ENCODE measurements at places on chromosomes 7 and 10.

- peak; percentile 3 for DNase-seq
These were observed at the start of gene NT5C3A for GRCh38 chr7:33062023-33062781. Gene NT5C3A, minus strand, starts transcription at chr7:33062776. Its CDS starts 71 bp downstream, at chr7:33062705.

- DNase-seq = no peak
These were observed 152.7 kb upstream of the NRP1 start for GRCh38 chr10:33487014-33487776.

- no peak for DNase-seq
These were observed 2.8 kb upstream of the CFAP43 start for GRCh38 chr10:104234934-104235333.

- DNase-seq = peak; percentile 21
These were observed 204.6 kb downstream of the ARHGAP21 start for GRCh38 chr10:24518981-24519597.

GRCh38 chr7:14734839-14735321 lies 167.7 kb downstream of the DGKB start:
- no peak for DNase-seq

DNA sequence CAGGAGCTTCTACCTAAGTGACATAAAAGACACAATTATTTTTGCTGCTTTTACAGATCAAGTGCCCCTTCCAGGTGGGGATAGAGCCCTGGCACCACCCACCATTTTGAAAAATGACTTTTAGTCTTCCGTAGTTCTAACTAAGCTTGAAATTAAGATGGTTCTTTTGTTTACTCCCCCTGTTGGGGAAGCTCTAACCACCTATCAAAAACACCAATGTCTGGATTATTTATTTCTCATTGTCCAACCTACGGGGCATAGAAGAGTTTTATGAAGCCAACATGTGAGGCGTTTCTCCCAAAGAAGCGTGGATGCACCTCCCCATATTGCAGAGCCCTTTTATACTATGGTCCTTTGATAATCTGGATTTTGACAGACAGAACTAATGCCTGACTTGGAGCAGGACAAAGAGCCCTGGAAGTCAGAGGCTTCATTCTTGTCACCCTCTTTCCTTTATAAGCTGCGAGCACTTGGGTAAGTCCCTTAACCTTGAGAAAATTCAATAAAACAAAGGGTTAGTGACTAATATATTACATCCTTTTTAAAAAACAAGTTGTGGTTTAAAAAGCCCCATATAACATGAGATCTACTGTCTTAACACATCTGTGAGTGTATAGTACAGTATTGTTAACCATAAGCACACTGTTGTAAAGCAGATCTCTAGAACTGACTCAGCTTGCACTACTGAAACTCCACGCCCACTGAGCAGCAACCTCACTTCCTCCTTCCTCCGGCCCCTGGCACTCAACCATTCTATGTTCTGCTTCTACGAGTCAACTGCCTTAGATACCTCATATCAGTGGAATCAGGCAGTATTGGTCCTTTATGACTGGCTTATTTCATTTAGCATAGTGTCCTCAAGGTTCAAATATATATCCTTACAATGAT lies 67.5 kb downstream of the ATXN7L1 start:
- peak; percentile 64 for DNase-seq

DNA sequence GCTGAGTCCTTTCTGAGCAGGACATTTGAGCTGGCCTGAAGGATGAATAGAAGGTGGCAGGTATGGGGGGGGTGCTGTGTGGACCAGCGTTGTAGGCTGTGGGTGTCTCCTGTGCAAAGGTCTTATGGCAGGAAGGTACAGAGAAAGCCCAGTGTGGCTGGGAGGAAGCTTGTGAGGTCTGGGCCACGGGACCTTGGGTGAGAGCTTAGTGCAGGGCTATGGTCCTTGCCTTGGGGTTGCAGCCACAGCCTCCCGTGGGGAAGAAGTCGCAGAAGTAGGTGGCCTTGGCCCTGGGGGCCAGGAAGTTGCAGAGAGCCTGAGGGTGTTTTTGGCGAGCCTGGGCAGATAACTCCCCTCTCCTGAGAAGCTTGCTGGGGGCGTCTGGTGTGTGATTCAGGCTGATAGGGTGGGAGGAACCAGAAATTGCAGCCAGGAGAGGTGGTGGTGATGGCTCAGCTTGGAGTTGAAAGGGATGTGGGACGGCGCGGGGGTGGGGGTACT lies 172.0 kb upstream of the TNRC18 start:
- DNase-seq = no peak

DNA sequence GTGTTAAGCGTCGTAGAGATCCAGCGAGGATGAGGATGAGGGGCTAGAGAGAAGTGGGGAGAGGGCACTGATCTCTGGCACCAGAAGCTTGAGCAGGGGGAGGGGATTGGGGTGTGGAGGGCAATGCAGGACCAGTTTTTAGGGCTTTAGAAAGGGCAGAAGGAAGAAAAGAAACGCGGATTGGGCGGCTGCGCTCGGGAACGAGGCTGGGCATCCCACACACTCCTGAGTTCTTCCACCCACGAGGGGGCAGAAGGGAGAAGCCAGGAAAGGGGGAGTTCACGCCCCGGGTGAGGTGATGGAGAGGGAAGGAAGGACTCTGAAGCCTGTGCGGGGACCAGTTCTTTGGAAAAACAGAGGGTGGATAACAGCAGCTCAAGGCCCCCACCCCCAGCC lies 6.1 kb upstream of the VGF start:
- no peak for DNase-seq

- DNase-seq = no peak
These were observed 6.5 kb downstream of the EVX1 start for GRCh38 chr7:27248911-27249723.

DNA sequence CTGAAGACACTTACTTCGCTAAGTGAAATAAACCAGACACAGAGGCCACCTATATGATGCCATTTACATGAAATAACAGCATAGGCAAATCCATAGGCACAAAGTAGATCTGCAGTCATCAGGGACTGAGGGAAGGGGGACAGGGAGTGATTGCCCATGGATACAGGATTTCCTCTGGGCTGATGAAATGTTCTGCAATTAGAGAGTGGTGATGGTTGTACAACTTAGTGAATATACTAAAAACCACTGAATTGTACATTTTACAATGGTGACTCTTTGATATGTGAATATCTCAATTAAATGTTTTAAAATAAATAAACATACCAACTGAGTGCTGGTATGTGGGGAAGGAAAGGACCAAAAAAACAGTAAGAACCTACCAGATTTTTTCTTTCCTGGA lies 20.4 kb downstream of the PPA1 start:
- no peak for DNase-seq

- no peak for DNase-seq
These were observed 77.2 kb upstream of the TNRC18 start for GRCh38 chr7:5500777-5501350.

DNA sequence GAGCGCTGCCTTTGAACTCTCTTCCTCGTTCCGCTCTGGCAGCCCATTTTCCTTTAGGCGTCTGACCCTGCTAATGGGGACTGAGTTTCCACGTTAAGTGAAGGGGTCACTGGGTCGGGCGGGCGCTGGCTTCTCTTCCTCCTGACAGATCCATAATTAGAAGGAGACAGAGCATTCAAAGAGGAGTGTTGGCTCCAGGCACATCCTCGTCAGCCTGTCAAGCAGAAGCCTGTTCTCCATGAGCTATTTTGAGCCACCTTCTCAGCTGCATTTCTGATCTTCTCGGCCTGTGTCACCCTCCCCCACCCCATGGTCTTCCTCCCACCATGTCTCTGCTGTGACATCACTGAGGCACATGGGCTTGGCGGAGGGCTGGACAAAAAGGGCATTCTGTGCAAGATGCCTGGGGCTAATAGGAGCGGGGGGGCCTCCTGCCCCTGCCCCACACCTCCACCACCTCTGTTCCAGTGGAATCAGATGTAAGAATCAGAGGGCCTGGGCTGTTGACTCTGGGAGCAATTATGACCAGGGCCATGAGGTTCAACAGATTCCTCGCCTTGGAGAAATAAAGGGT lies 248.1 kb downstream of the PLXNA4 start:
- no peak for DNase-seq

GRCh38 chr7:79141252-79141651 lies 312.2 kb downstream of the MAGI2 start:
- no peak for DNase-seq

DNA sequence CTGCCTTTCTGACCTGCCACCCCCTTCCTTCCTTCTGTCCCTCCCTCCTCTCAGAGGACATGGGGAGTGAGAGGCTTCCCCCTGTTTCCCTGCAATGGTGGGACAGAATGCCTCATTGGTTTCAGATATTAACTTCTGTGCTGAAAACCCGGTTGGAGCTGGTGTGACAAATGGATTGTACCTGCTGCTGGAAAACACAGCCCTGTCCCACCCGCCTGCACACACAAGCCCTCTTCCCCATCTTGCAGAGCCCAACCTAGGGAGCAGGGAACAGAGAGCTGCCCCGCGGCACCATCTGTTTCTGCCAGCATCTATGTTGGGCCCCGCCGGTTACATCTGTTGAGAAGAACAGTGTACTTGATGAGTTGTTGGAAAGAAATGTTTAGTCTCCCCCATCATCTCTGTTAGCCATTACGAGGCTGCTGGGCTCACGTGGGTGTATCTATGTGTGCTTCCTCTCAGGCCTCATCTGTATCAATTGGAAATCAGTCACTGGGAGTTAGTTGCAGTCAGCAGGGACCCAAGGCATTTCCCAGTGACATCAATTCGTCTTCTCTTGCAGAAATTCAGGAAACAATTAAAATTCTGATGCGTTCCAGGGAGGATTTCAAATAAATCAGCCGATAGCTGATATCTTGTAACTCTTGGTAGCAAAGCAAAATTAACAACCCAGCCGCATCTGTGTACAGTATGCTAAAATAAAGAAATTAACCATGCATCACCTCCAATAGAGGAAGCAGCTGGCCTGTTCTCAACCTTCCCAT lies 725.6 kb upstream of the GALNT17 start:
- no peak for DNase-seq

GRCh38 chr10:88392222-88392621 lies 190.9 kb downstream of the RNLS start:
- no peak for DNase-seq

DNA sequence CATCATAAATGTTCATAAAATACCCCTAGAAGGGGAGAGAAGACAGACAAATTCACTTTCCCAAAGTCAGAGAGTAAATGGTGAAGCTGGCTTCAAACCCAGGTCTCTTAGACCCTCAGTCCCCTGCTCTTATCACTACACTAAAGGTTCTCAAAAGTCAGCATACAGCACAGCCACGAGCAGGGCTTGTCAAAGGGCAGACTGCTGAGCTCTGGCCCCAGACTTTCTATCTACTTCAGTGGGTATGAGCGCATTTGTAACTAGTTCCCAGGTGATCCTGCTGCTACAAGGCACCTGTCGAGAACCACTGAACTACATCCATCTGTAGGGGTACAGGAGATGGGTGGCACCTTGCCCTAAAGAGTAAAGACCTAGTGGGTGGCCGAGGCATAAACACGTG lies 91.5 kb downstream of the SORBS1 start:
- DNase-seq = no peak

DNA sequence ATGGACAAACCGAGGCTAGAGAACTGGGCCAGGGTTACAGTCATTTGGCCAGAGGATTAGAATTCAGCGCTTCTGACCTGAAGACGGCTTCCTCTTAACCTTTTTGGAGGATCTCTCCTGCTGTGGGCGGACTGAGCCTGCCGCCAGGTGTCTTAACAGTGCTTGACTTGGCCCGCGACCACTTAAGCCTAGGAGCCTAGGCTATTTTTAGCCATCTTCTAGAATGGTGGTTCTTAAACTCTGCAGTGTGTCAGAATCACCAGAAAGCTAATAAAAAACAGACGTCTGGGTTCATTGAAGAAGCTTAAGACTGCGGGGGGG lies 722 bp downstream of the MDH2 start:
- DNase-seq = peak; percentile 16

GRCh38 chr10:117174439-117175214 lies 22.7 kb upstream of the KCNK18 start:
- peak; percentile 81 for DNase-seq

- DNase-seq = no peak
These were observed 5.9 kb downstream of the PITRM1 start for GRCh38 chr10:3166496-3167290.

DNA sequence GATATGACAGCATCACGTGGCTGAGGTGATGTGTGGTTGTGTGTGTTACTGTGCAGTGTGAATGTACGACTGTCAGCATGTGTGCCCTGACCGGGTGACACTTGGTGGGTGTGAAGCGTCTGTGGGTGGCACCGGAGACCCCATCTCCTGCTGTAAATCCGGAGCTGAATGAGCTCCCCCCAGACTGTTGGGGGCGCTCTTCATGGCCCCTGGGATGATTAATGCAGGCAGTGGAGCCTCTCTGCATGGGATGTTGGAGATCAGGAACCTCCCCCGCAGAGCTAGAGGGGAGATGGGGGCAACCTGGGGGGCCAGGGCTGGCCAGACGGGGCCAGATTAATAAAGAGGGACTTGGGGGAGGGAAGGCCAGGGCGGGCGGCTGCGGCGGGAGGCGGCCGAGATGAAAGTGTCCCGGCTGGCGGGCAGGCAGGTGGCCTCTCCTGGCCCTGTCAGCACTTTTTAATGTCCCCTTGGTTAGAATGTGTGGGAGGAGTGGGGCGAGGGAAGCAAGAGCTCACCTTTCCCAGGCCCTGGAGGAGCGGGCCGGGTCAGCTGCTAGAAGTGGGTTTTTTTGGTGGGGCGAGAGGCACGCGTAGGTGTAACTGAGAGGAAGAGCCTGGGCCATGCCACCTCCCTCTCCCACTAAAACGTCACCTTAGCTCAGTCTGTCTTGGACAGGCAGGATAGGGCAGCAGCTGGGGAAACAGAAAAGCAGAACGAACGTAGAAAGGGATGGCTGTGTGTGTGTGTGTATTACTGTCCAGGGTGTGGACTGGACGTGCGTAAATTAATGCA lies 34.1 kb downstream of the HIF1AN start:
- DNase-seq = no peak

GRCh38 chr7:106346678-106347217 lies 62.0 kb upstream of the NAMPT start:
- DNase-seq = peak; percentile 77

- peak; percentile 47 for DNase-seq
These were observed 97.3 kb downstream of the CLEC2L start for GRCh38 chr7:139620676-139621344.

Measured in activated CD4-positive, alpha-beta T cell treated with anti-CD3 and anti-CD28 coated beads, Interleukin-2, amount 50 U/mL, for 24 hours (primary cell).